Hematopoietic multipotent progenitor cell treated with erythropoietin and hydrocortisone succinate and interleukin-3 and kit ligand, for 6 days (in vitro differentiated cells): ENCODE measurements at places on chromosomes 1 and 21.
A peak's percentile ranks its signal among the peaks of the same experiment; 100 is the strongest.

GRCh38 chr21:39647476-39647875 lies 34.7 kb downstream of the B3GALT5 start:
- no peak for DNase-seq

- DNase-seq: no peak
These were observed 10.2 kb downstream of the RHOU start for GRCh38 chr1:228745497-228745896.

DNA sequence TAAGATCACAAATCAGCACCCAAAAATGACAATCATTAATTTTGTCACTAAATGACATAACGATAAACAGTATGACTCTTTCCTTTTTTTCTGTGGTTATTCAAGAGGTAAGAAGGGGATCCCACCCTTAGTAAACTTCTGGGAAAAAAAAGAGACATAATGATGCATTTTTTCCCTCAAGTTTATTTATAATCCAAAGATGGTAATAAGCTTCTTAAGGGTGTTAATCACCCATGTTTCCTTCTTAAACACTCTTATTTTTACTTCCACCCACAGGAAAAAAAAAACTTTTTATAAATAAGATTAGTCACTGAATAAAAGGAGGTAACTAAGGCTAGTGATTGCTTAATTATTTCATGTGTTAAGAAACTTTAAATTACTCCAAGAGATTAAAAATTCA lies 24.7 kb downstream of the RGS1 start:
- no peak for DNase-seq

DNA sequence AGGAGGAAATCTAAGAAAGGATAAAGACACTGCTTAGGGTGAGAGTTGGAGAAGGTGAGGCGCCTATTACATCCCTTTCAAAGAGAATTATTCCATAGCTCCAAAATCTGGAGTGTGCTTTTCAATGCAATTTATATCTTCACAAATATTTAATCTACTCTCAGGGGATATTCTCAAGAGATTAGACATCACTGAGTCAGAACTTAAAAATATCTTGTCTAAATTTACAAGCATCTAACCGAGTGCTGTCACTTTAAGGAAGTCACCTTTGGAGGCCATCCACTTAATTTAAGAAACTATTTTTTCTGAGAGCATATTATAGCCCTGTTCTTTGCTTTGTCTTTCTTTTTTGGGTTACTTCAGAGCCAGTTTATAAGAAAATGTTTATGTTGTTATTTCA lies 134.6 kb downstream of the TNFSF18 start:
- DNase-seq: no peak

DNA sequence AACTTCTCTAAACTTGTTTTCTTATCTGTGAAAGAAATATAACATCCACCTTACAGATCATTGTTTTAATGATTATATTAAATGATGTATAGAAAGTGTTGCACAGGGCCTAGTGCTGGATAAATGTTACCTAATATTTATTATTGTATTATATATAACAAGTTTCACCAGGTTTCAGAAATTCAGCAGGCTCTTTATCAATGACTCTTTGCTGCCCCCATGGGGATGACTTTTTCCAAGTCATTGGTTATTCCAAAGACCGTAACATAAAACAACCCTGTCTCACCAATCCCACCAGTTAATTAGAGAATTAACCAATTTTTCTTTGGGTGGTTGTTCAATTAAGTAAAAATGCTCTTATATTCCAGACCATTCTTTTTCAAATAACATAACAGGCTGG lies 7.3 kb upstream of the DEDD start:
- DNase-seq: peak; percentile 85

DNA sequence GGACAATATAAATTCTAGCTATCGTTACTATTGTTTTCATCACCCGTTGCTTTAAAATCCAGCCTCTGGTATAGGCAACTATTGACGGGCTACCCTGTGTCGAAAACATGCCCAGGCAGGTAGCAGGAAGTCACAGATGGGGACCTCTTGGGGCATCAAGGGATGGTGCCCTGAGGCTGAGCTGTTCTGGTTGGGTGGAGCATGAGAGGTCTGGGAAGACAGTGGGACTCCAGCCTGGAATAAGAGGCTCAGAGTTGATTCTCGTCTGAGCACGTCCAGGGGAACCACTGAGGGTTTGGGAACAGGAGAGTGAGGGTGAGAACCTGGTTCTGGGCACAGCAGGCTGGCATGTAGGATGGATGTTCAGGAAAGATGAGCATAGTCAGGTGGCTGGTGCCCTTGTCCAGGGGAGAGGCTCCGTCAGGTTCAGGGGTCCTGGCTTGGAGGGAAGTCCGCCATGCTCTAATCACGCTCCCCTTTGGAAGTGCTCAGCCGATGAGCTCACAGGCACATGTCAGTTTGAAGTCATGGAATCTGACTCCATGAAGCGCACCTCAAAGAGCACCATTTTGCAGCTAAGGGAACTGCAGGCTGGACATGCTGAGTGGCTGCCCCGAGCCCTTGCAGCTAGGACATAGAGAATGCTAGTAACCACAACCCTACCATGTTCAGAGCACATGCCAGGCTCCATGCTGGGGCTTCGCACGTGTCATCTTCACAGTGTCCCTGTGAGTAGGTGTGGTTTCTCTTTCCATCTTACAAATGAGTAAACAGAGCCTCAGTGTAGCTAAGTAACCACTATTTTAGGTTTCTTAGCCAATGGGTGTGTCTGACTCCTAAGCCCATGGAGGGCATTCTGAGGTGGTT lies 21.0 kb downstream of the PCSK9 start:
- no peak for DNase-seq
